ENCODE measurements at places on chromosomes 12 and 14.

DNA sequence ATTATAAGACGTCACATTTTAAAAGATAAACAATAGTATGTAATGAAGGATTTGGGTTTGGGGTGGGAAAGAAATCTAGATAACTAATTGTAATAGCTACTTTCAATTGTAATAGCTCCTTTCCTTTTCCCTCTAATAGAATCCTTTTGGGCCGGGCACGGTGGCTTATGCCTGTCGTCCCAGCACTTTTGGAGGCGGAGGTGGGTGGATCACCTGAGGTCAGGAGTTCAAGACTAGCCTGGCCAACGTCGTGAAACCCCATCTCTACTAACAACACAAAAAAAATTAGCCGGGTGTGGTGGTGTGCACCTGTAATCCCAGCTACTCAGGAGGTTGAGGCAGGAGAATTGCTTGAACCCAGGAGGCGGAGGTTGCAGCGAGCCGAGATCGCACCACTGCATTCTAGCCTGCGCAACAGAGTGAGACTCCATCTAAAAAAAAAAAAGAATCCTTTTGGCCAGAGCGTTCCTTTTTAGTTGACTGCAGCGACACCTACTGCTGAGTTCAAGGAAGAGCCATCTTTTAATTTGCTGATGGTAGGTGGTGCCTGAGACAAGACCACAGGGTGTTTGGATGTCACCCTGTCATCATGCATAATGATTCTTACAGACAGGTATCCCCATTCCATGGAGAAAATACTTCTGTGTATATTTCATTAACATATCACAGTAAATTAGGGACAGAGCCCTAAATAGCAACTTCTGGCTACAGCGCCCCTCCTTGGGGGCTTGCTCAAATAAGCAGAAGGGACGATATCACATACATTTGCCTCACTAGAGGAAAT, 79.5 kb downstream of the ARMH4 start:
- DNase-seq = peak; percentile 64

GRCh38 chr14:72745546-72745945, 148.4 kb downstream of the DPF3 start:
- DNase-seq = no peak

- no peak for DNase-seq
These were observed 27.3 kb upstream of the KLRF1 start for GRCh38 chr12:9799961-9800360.

DNA sequence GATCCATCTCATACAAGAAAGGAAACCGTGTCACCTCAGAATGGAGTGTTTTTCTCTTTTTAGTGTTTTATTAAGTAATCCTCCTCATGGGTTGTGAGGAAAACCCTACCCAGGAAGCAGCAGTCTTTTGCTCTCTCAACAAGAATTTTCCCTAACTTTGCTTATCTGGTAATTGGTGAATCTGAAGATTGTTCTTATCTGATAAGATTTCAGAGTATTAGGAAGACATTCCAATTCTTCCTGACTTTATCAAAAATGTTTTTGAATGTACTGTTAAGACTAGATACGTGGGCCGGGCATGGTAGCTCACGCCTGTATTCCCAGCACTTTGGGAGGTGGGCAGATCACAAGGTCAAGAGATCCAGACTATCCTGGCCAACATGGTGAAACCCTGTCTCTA, 86.0 kb downstream of the PHLDA1 start:
- no peak for DNase-seq

DNA sequence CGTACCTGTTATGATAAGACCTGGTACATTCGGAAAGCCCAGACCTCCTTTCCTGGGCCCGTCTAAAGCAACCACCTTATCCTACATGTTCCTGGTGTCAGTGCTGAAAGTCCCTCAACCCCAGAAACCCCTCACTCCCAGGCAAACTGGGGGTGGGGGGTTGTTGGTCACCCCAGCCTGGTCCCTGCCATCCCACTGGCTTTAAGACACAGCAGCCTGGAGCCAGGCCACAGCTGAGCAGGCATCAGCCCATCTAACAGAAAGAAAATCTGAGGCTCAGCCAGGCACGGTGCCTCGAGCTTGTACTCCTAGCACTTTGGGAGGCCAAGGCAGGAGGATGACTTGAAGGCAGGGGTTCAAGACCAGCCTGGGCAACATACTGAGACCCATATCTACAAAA, 4.5 kb downstream of the SELPLG start:
- DNase-seq = no peak

- DNase-seq = no peak
These were observed 710.8 kb downstream of the DIO2 start for GRCh38 chr14:79500489-79500888.

GRCh38 chr14:101474563-101475455, 86.5 kb upstream of the DIO3 start:
- peak; percentile 22 for DNase-seq

- no peak for DNase-seq
These were observed 67.9 kb downstream of the NOS1 start for GRCh38 chr12:117293510-117293909.

- no peak for DNase-seq
These were observed 337.1 kb downstream of the PCNX1 start for GRCh38 chr14:71244341-71244740.

- DNase-seq = no peak
These were observed 20.5 kb upstream of the MTERF2 start for GRCh38 chr12:107007411-107007810.

- no peak for DNase-seq
These were observed 99.1 kb upstream of the CCND2 start for GRCh38 chr12:4174417-4174816.

All from right hindlimb (tissue), 1 donor.